Suprapubic skin (tissue), 4 donors: ENCODE measurements at places on chromosomes 16 and 17.

DNA sequence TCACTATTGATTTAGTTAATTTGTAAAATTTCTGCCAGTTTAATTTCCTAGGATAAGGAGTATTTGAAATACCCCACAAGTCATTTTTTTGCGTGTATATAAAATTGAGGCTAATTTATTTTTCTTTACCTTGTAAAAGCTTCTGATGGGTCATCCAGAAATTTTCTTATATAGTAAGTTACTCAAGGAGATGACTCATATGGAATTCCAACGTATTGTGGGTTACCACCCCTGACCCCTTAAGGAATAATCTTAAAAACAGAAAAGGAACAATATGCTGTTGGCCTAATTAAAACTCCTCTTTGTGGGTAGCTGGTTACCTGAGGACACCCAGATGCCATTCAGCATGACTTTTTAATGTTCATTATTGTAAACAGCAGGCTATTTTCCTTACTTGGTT, 13.6 kb downstream of the HEATR6 start:
- no peak for DNase-seq

DNA sequence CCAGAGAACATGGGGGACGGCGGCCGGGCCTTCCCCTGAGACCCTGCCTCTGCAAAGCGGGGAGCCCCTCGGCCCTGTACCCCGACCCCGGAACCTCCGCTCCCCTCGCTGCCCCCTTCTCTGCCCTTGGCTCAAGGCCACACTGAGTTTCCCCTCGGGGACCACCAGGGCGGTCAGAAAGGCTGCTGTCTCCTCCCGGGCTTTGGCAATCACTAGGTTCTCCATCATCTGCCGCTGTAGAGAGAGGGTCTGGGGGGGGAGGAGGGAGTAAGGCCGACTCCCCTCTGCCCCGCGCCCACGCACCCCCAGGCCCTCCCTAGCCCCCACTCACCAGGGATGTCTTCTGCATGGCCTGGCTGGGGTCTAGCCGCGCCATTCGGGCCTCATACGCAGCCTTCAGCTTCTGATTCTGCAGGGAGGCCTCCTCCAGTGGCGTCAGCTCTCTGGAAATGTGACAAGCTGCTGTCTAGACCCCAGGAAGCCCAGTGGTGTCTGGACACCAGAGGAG, 8.4 kb downstream of the VPS9D1 start:
- no peak for DNase-seq

DNA sequence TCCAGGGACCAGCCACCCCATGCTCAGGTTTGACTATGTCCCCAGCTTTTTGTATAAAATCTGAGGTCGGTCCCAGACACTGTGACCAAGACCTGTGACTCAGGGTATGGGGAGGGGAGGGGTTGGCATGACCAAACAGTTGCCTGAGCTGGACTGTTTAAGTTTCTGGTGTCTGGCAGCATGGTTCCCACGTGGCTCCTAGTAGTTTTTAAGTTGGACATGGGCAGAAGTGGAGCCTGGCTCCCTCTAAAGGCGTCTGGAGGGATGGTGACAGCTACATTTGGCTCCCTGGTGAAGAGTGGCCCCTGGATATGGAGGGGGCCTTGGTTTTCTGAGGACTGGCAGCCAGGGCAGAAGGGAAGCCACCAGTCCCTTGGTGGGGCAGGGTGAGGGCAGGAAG, 7.9 kb downstream of the SMCR8 start:
- DNase-seq: no peak

- no peak for DNase-seq
Observed at GRCh38 chr17:56113486-56113885, 39.8 kb upstream of the ANKFN1 start.

- no peak for DNase-seq
Observed at GRCh38 chr16:947255-947921, 23.4 kb downstream of the LMF1 start.

DNA sequence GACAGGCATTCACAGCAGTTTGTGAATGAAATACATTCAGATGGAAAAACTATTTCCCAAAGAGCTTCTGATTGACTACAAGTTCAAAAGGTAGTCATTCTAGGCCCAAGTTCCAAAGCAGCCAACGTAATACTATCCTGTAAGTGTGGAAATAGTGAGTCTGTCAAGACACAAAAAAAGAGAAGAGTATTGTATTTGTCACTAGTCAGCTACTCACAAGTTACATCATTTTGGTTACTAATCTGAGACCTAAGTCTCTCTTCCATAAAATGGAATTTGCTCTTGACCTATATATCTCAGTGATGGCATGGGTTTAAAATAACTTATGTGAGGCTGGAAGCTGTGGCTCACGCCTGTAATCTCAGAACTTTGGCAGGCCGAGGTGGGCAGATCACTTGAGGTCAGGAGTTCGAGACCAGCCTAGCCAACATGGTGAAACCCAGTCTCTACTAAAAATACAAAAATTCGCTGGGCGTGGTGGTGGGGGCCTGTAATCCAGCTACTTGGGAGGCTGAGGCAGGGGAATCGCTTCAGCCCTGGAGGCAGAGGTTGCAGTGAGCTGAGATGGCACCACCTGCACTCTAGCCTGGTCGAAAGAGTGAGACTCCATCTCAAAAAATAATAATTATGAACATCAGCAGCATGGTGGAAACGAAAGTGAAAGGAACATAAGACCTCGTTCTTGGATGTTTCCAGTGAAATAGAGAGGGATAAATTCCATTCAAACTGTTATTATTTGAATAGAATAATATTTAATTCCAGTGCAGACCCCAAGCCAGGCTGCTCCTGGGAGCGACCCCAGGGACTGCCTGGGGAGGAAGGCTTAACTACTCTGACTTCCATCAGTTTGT, 2.9 kb downstream of the CMC2 start:
- no peak for DNase-seq

GRCh38 chr17:63984651-63985386, 12.1 kb upstream of the SCN4A start:
- peak; percentile 84 for DNase-seq

DNA sequence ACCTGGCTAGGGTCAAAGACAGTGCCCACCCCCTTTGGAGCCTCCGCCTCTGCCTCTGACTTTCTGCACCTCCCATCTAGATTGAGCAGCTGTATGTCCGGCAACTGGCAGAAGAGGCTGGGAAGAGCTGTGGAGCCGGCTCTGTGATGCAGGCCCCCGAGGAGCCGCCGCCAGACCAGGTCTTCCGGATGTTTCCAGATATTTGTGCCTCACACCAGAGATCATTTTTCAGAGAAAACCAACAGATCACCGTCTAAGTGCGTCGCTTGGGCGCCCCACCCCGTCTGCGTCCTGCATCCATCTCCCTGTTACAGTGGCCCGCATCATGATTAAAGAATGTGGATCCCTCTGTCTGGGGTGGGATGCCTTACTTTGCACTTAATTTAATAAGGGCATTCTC, 22.1 kb downstream of the IRF8 start:
- no peak for DNase-seq
